Astrocyte of the spinal cord (primary cell): ENCODE measurements at places on chromosomes 3 and 15.

DNA sequence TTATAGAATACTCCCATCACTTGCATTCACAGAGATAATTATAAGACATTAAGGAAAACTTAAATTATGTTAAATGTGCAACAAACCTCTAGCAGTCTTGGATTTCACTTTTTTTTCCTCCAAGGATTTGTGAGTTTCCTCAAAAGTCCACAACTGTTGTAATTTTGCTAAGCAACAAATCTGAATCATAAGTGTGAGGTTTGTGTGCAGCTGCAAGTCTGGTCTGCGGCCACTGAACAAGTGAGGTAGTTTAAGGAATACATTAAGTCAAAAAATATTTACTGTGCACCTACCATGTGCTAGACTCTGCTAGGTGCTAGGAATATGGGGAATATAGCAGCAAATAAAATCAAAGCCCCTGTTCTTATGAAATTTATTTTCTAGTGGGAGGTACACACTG, 70.2 kb downstream of the LRRC28 start:
- DNase-seq, result no peak

- peak; percentile 55 for DNase-seq
Measured at GRCh38 chr15:61653110-61653509, 407.1 kb downstream of the VPS13C start.

- no peak for DNase-seq
Measured at GRCh38 chr15:78112551-78112950, 18.7 kb downstream of the CIB2 start.

DNA sequence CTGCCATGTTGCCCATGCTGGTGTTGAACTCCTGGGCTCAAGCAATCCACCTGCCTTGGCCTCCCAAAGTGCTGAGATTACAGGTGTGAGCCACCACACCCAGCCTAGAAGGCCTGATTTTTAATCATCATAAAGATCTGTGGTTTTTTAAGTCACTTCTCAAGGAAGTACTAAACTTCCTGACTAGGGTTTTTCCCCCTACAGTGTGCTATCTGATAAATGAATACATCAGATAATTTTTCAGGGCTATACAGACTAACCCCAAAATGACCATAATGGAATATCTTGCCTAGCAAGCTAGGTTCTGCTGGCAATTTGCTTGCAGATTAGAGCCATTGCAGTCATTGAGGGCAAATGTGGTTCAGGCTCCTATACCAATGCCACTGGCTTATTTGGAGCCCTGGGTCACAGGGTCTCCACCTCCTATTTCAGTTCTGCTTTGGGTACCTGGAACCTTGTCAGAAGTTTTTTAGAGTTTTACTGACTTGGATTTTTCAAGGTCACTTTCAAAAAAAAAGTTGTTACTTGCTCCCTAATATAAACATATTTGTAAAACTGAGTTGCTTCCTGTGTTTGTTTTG, 80.8 kb downstream of the SLC49A4 start:
- DNase-seq, result no peak

DNA sequence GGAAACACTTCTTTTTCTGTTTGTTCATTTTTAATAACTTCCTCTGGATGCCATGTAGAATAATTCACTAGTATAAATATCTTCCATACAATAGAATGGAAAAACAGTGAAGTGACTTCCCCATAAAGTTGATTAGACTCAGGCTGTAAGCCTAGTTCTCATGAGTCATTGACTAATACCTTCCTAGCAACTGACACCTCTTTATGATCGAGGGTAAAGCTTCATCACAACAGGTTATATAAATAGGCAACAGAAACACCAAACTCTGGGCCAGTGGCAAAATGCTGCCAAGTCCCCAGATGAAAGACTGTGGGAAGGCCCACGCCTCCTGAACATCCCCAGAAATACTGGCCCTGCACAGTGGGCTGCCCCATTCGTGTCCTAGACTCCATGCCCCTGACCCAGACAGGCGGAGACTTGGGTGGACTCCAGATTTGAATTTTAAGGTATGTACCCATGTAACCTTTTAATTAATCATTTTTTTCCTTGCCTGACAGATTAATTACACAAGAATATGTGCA, 71.3 kb upstream of the TBC1D23 start:
- no peak for DNase-seq

DNA sequence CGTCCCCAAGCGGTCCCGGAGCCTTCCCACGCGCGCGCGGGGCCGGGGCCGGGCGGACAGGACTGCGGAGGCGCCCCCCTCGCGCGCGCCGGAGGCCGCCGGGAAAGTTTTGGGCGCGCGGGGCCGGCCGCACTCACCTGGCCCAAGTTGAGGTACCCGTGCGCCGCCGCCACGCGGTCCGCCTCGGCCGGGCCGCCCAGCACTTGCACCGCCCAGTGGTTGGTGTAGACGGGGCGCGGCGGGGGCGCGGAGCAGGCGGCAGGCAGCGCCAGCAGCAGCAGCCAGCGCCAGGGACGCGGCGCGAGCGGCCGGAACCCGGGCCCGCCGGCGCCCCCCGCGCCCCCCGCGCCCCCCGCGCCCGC, 289 bp downstream of the PCSK6 start:
- DNase-seq, result no peak

GRCh38 chr15:76168237-76168984, 108.6 kb downstream of the TMEM266 start:
- DNase-seq, result no peak

- peak; percentile 84 for DNase-seq
Measured at GRCh38 chr15:55289746-55290527, at the start of gene RAB27A. Gene RAB27A (minus strand): TSS chr15:55289813. CDS start chr15:55234934, 54,879 bp downstream.

DNA sequence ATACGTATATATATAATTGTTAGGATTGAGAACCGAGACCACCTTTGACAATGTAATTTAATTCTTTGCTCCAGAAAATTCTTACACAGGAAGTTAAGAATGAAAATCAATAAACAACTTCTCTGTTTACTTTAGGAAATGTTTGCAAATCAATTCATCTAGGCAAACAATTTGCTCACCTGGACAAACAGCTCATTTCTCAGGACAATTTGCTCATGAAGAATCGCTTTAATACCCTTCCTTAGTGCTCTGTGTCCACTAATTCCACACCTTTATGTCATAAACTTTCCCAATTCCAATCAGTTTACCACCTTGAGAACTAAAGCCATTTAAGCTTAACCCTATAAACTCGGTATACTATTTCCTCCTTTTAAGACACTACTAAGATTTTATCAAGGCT, 292.2 kb downstream of the BCHE start:
- DNase-seq, result no peak

- peak; percentile 50 for DNase-seq
Measured at GRCh38 chr3:141076797-141077571, 25.8 kb downstream of the SPSB4 start.

DNA sequence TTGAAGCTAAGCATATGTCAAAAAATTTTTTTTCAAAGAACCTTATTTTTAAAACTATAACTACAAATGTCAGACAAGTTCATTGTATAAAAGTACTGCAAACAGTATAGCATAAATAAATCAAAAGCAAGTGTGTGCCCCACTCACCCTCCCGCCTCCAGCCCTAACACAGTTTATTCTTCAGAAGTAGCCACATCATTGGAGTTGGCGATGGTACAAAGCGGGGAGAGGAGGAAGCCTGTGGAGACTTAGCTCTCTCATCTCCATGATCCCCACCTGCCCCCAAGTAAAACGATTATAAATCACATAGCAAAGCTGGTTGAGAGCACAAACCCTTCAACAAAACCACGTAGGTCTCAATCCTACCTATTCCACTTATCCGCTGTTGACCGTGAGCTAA, 33.6 kb downstream of the FOXP1 start:
- DNase-seq, result no peak

DNA sequence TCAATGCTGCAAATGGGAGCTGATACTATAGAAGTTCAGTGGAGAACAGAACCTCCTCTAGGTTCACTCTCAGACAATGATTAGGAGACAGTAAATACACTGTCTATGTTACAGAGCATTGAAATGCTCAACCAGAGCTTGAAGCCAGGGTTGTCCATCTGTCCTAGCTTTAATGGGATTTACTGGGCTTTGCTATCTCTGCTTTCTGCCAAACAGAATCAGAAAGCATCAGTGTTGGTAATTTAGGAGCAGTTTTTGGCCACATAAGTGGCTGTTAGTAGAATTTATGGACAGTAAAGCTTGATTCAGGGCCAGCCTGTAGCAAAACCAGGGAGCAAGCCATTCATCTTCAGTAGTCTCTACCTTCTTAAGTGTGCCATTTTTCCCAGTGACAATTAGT, 396.3 kb downstream of the LSAMP start:
- no peak for DNase-seq

DNA sequence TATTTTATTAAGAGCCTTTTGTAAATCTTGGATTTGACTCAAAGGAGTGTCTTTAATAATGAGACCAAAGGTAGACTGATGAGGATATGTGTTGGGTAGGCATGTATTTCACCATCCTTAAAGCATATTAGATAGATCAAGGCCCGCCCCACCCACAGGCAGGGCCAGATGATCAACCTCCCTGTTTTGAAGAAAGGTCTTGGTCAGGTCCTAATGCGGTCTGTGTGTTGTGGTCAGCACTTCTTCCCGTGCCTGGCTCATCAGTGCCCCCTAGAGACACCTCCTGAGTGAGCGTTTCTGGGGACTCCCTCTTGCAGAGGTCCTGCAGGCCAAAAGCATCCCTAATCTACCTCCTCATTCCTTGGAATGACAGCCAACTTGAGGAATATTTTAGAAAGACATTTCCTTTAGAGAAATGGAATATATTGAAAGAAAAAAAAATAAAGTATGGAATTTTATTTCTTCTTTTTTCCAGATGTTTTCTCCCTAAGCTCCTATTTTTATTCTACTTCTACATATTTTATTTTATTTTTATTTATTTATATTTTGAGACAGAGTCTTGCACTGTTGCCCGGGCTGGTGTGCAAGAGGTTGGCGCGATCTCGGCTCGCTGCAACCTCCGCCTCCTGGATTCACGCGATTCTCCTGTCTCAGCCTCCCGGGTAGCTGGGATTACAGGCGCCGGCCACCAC, 6.0 kb downstream of the TM4SF4 start:
- peak; percentile 91 for DNase-seq

DNA sequence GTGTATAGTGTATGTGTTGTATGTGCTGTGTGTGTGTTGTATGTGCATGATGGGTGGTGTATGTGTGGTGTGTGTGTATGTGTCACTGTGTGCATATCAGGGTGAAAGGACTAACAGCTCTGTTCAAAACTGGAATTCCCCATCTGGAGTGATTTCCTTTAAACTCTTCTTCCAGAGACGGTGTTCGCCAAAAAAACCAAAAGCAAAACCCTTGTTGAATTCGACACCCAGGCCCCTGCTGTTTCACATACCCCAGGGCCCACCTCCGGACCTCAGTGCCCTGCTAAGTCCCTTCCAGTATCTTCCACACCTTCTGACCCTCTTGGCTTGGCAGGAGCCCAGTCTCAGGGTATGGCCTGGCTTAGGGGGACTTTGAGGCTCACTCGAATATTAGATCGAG, 44.9 kb upstream of the SEC13 start:
- DNase-seq, result peak; percentile 64

DNA sequence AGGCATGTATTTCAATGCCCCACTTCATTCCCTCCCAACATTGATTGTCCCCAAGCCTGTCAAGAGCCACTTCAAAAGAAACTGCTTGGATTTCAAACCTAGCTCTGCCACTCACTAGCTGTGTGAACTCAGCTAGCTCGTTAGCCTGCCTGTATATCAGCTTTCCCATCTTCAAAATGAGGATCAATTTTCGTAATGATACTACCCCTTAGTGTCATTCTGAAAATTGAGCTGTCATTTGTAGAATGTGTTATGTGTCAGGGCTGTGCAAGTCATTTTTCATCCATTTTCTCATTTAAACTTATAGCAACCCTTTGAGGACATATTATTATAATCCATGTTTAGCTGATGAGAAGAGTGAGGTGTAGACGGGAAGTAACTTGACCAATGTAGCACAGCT, 88.6 kb downstream of the TRIM42 start:
- no peak for DNase-seq

- DNase-seq, result no peak
Measured at GRCh38 chr3:175342196-175342595, 483.1 kb downstream of the NAALADL2 start.

DNA sequence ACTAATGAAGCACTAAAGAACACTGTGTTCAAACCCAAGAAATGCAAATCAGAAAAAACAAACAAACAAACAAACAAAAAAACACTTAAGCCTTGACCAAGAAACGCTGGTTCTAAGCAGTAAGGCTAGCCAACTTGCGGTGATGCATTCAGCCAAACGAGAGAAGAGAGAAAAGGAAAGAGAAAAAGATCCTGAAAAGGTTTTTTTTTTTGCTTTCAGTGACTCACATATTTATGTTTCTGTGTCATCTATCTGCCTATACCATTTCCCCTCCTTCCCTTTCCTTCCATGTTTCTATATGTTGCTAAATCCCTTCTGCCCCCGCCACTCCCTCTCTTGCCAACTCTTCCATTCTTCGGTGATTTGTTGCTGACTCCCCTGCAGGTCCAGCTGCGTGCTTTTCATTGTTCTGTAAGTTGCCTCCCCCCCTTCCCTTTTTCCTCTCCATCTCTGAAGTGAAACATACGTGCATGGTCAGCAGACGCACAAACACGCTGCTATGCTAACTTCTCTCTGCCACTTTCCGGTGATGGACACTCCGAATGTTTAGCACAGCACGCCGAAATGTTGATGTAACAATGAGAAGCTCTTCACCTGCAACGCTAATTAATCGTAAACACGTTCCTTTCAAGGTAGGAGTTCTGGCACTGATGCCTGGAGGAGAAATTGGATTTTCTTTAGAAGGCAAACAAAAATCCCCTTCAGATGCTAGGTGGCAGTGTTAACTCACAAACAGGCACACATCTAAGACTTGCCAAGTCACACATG, 154.4 kb downstream of the TUSC7 start:
- DNase-seq, result peak; percentile 59

DNA sequence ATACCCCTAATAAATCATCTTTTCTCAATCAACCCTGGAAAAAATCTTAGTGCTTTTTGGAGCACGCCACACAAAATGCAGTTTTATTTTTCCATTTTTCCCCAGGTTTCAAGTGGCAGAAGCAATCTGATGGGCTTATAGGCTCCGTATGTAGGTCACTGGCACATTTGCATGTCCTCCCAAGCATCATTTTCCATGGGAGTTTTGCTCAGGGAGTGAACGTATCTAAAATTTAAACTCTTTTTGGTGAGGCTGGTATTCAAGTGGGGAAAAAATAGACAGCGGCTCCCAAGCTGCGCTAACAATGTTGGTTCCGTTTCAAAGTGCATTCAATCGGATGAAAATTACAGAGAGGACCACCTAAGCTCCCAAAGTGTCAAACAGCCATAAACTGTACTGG, 233.4 kb downstream of the MEX3B start:
- DNase-seq, result no peak

GRCh38 chr3:195115600-195116406, 155.2 kb downstream of the XXYLT1 start:
- no peak for DNase-seq

- DNase-seq, result no peak
Measured at GRCh38 chr15:67050062-67050461, 15.3 kb upstream of the SMAD3 start.

- peak; percentile 81 for DNase-seq
Measured at GRCh38 chr3:197339841-197340520, 41.6 kb upstream of the DLG1 start.

GRCh38 chr3:68468695-68469375, 463.5 kb downstream of the TAFA4 start:
- DNase-seq, result no peak
